Activated CD4-positive, alpha-beta T cell treated with anti-CD3 and anti-CD28 coated beads for 24 hours (primary cell): ENCODE measurements at places on chromosomes 2 and 18.

DNA sequence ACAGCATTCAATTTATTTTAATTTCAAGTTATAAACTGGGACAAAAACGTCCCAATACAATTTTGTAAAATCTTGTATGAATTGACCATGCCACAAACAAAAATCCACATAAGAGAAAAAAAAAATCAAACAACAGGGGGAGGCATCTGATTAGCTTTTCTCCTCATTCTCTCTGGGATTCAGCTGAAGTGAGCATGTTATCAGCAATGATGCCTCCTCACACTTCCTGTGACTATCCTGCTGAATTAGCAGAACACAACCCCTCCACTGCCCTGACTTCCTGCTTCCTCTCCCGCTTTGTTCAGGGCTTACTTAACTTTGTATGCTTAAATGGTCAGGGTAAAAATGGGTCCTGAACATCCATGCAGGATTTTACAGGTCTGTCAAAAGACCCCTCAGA is 132.2 kb upstream of the ITGB6 start:
- DNase-seq, result no peak

DNA sequence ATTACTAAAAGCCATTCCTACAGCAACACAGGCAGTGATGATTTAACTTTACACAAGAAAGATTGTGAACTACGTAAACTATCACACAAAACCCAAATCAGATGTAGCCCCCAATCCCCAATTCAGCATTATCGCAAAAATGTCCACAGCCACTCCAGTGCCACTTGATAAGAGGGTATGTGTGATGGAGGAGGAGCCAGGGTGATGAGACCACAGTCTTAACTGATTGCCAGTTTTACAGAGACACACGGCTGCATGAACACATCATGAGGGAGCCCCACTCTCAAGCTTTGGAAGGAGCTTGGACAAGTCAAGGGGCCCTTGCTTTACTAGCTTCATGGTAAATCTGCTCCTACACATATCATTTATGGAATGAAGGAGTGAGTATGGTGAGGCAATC is 116.0 kb downstream of the FAM161A start:
- no peak for DNase-seq

DNA sequence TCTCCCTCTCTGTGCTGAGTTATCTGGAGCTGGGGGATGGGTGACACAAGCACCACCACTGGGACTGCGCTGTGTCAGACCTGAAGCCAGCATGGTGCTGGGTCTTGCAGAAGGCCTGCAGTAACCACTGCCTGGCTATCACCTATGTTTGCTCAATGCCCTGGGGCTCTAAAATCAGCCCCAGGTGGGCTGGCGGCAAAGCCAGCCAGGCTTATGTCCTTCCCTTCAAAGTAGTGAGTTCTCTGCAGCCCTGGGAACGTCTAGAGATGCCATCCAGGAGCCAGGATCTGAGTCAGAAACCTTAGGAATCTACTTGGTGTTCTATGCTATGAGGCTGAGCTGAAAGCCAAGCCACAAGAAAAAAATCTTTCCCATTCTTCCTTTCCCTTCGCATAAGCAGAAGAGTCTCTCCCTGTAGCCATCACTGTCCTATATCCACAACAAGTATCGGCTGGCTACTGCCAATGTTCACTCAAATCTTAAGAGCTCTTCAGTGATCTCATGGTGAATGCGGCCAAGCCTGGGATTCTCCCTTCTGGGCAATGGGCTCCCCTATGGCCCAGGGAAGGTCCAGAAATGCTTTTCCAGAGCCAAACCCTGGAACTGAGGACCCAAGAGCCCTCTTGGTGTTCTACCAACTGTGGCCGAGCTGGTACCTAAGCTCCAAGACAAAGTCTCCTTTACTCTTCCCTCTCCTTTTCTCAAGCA is 248.7 kb downstream of the ZNF385B start:
- DNase-seq, result no peak

GRCh38 chr2:234099266-234099665 is 48.8 kb downstream of the SPP2 start:
- no peak for DNase-seq

GRCh38 chr2:152421521-152422370 is 86.8 kb downstream of the FMNL2 start:
- no peak for DNase-seq

- no peak for DNase-seq
Observed at GRCh38 chr18:77622009-77622692, 372.5 kb downstream of the GALR1 start.

GRCh38 chr18:35653392-35654135 is 72.0 kb downstream of the GALNT1 start:
- no peak for DNase-seq

DNA sequence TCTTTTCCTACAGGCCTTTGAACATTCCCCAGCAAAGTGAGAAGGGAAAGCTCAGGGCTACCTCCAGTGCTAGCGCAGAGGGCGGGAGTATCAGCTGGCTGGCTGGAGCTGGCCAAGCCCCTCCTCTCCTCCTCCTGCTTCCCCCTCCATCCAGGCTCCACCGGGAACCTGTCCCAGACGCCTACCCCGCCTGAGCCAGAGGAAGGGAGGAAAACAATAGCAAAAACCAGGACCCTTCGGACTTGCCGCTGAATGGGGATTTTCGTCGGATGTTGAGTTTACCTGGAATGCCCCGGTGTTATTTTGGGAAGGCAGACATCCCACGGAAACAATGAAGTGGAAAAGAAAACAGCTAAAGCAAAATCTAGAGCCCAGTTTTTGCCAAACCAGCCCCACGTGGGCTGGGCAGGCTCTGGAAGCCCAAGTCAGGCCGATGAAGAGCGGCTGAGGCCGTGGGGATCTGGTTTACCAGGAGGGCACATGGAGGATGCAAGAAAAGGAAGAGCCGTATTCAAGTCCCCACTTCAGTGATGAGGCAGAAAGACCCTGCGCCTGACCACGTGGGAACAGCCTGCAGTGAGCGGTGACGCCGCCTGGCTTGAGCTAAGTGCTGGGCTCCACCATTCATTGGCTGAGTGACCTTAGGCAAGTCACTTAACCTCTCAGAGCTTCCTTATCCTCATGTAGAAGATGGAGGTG is 100.4 kb upstream of the LCLAT1 start:
- DNase-seq, result no peak

DNA sequence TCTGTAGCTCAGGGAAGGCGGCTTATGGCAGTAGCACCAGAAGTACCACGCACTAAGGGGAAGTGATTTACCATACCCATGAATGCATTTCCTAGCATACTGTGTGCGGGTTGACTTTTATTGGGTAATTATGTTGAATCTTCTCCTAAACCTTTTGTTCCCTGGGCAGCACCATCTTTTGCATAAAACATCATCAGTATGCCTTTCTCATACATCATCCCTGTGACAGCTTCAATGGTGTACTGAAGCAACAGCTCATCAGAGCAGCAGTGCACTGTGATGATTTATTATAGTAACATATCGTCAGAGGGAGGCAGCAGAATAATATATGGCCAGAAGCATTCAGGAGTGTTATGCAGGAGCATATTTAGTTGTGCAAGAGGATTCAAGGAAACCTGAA is 204.9 kb downstream of the CDH7 start:
- DNase-seq, result no peak
